ENCODE measurements at places on chromosomes 3 and 15.

DNA sequence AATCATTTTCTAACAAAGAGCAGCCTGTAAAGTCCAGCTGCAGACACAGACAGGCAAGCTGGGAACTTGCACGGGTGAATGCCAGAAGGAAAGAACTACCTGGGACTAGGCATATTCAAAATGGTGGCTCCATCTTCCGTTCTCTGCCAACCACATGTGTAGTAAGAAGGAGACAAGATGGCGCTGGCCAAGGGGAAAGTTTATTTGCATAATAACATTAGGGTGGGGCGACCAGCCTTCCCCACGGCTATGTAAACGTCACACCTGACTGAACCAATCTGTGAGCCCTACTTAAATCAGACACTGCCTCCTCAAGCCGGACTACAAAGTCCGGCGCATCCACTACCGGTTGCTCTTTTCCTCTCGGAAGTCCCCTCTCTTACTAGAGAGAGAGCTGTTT lies 130.8 kb downstream of the SNRK start:
- DNase-seq: no peak

GRCh38 chr3:189363590-189364255 lies 192.0 kb downstream of the TPRG1 start:
- no peak for DNase-seq

GRCh38 chr3:123535580-123535979 lies 49.3 kb downstream of the HACD2 start:
- DNase-seq: no peak

- no peak for DNase-seq
Measured at GRCh38 chr3:2543247-2543646, 444.6 kb downstream of the CNTN4 start.
